ENCODE measurements at places on chromosomes 7 and 10.

DNA sequence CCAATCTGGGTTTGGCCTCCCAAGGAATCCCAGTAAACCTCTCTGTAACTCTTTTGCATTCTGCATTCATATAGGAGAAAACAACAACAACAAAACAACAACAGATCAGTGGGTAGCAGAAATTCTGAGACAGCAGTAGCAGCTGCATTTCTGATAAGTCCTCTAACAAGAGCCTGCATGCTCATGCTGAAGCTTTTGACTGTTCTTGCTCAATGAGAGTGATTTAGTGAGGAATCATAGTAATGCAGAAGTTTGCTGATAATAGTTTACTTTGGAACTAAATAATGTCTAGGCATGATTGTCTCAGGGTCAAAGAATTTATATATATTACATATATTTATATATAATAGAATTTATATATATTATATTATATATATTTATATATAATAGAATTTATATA is 35.2 kb downstream of the BMPER start:
- DNase-seq = no peak

GRCh38 chr7:78367280-78367773 is 568.8 kb downstream of the PHTF2 start:
- no peak for DNase-seq

- DNase-seq = no peak
Observed at GRCh38 chr7:135151533-135151932, 3.7 kb downstream of the TMEM140 start.

GRCh38 chr7:8040768-8041369 is 72.3 kb downstream of the GLCCI1 start:
- DNase-seq = no peak

DNA sequence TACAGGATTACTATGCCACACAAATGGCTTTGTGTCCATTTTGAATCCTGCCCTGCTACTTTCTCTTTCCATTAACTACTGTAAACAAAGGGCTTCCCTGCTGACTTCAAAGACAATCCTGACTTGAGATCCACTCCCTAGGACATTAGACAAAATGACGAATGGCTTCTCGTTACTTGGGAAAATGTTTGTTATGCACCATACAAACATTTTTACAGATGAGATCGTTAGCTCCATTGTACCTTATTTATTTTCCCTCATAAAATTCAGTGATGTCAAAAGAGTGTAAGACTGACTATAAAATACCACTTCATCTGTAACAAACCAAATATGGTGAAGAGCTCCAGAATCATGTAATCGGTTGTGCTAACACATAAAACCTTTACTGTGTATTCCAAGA is 121.8 kb downstream of the CD36 start:
- no peak for DNase-seq

DNA sequence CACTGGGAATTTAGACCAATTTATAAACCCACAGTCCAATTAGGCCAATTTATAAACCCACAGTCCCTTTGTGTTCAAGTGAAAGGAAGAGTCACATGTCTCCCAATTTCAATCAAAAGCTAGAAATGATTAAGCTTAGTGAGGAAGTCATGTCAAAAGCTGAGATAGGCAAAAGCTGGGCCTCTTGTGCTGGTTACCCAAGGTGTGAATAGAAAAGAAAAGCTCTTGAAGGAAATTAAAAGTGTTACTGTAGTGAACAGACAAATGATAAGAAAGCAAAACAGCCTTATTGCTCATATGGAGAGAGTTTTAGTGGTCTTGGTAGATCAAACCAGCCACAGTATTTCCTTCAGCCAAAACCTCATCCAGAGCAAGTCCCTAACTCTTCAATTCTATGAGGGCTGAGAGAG is 245.0 kb downstream of the HDAC9 start:
- DNase-seq = no peak

DNA sequence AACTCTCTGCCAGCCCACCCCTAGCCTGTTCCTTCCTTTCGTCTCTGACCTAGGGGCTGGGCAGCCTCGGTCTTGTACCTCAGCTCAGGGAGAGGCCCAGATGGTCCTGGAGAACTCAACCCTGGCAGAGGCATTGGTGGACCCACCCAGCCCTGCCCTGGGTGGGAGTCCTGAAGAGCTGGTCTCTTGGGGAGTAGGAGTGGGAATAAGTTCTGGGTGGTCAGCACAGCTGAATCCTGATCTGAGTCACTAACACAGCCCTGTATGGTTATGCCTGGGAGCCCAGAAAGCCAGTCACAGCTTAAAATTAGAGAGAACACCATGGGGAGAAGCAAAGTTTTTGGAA is 84.0 kb downstream of the SORBS1 start:
- no peak for DNase-seq

- no peak for DNase-seq
Observed at GRCh38 chr7:32658467-32658869, 163.2 kb downstream of the AVL9 start.

DNA sequence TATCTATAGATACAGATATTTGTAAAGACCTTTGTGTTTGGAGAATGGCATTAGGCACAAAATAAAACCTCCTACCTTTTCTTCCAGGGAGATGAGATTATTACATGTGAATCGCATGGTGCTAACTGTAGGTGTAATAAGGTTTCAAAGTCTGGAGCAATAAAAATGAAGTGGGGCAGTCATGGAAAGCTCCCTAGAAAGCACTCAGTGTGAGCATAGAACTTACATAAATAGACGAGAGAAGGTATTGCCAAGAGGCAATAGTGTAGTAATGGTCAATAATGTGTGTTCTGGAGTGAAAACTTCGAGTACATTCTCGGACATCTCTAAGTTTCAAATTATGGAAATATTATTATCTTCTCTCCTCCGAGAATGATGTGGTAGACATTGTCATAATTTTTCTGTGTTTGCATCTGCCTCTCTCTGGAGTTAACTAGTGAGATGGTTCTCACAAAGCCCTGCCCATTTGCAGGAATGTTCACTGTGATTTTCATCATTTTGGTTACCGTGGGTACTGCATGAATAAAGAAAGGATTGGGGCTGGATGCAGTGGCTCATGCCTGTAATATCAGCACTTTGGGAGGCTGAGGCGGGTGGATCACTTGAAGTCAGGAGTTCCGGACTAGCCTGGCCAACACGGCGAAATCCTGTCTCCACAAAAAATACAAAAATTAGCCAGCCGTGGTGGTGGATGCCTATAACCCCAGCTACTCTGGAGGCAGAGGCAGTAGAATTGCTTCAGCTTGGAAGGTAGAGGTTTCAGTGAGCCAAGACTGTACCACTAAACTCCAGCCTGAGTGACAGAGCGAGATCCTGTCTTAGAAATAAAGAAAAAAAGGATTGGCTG is 10.6 kb downstream of the VIM start:
- no peak for DNase-seq
